ENCODE measurements at places on chromosomes 6 and 20.

DNA sequence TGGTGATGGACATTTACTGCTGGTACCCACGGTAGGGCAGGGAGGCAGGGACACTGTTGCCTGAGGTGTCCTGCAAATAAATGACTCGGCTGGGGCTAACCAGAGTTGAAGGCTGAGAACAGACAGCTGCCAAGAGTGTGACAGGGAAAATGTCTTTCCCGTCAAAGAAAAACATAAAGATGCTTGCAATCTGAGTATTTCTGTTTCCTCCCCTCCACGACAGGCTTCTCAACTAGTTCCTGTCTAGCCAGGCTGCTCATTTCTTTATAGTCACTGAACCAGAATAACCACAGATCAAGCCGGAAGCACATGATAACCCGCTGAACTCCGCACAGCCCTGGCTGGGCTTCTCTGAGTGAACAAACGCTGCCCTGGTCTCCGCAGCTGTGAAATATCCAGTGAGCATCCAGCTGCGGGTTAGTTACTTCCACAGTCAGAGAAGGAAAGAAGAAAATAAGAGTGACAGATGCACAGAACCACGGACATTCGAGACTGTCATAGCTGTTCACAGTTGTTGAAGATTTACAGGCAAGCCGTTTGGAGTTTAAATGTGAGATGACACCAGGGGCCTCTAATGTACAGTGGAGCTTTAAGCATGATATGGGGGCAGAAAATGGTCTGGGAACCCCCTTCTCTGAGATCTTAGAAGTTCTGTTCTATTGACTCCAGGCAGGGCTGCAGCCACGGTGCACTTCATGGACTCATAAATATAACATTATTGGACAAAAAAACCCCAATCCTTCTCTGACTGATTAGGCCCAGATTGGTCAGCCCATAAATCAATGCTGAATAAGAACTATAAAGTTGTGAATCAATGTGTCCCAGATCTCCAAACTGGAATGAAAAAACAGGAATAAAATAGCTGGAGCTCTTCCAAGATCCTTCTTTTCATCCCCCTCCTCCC is 299.9 kb upstream of the SUPT3H start:
- peak; percentile 61 for DNase-seq

DNA sequence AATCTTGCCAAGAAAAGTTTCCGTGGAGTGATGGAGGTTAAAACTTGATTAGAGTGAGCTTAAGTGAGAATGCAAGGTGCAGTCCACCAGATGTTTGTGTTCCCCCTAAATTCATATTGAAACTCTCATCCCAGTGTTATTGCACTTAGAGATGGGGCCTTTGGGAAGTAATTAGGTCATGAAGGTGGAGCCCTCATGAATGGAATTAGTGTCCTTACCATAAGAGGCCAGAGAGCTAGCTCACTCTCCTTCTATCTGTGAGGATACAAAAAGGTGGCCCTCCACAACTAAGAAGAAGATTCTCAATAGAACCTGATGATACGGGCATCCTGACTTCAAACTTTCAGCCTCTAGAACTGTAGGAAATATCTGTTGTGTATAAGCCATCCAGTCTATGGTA is 258.6 kb downstream of the GRIK2 start:
- DNase-seq = no peak

DNA sequence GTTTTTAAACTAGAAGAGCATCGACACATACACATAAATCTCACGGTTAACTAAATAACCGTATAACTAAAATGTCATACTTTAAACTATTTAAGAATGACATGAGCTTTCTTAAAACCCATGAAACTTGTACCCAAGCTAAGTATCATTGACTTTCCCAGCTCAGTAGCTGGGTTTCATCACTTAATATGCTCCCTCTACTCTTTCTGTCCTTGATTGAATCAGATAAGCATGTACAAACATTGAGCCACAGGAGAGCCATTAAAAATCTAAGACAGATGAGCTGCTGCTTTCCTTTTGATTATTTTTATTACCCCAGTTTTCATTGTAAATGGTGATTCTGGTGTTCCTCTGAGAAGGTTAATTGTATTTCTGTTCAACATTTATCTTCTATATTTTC is 115.8 kb downstream of the FOXO3 start:
- DNase-seq = no peak

GRCh38 chr6:161068321-161068741 is 76.8 kb downstream of the MAP3K4 start:
- no peak for DNase-seq

DNA sequence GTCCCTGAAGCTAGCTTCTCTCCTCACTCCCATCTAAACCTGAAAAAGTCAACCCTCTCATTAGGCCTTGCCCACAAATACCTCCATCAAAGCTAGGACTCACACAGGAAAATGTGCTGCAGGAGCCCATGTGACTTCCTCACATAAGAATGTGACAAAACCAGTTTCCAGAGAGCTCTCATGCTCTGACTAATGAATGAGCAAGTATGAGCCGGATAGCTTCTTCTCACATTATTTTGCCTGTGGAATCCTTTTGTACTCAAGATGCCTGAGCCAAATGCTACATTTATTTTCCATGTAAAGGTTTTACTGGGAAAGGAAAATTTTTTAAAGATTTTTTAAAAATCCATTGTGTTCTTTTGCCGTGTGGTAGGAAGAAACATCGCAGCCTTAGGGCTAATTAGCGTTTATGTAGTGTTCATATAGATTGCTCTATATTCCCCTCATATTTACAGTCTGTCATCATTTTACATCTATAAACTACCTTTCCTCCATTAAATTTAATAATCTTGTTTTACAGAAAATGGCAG is 68.6 kb upstream of the CCN6 start:
- DNase-seq = peak; percentile 42

- no peak for DNase-seq
Measured at GRCh38 chr6:165962366-165962765, 205.3 kb downstream of the TBXT start.

DNA sequence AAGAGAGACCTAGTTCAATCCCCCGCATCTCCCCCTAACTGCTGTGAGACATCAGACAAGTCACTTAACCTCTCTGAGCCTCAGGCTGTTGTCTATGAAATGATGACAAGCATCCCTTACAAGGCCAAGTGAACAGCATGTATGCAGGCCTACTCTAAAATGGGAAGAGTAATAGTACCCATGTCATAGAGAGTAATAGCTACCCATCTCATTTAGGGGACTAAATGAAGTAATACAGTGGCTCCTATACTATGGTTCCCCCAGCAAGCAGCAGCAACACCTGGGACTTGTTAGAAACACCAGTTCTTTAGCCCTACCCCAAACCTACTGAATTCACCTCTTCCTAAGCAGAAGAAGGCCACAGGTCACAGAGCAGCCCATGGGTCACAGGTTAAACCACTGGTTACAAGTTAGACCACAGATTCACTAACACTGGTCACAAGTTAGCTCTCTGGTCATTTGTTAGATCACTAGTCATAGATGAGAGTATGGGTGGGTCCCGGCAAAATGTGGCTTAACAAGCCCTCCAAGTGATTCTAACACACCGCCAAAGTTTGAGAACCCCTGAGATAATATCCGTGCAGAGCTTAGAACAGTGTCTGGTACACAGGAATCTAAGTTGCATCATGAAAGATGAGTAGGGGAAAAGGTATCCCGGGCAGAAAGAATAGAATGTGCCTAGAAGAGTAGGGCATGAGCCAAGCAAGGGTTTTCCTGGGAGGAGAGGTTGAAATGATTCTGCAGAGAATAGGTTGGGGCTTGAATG is 1.4 kb downstream of the DEFB124 start:
- DNase-seq = no peak

DNA sequence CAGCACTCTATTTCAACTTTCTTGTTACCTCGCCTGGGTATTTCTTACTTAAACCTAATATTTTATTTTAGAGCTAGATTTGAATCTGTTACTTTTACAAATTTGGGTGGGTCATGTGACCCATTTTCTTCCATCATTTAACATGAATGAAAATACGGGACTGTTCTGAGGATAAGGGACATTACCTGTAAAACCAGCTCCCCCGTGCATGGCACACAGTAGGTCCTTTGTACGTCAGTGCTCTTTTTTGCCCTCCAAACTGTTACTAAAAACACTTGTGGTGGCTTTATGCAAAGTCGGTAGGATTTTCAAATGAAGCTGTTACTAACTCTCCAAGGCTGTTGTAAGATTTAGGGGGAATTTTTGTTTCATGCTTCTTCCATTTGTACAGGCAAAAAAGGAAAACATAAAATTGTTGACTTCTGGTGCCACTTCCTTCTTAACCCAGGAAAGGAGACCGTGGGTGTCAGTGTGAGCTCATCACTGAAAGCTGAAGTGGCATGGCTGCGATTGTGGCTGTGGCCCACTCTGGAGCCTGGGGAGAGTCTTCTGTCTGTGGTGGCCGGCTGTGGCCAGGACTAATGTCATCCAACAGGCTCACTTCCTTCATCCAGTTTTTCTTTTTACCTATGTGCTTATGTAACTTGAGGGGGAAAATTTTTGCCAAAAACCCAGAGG is 40.2 kb upstream of the PXDC1 start:
- DNase-seq = no peak

DNA sequence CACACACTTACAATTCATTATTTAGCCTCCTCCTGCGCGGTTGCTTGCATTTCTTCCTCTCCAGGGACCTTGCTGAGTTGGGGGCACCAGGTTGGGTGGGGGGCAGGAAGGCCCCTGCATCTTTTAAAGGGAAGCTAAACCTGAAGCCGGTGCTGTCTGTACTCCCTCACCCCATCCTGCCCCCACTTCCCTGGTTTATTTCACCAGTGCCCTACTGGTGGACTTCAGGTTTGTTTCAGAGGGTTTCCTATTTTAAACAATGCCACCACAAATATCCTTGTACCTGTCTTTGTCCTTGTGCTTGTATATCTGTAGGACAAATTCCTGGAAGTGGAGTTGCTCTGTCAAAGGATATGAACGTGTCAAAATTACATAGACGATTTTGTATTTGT is 21.0 kb downstream of the PTK7 start:
- no peak for DNase-seq

DNA sequence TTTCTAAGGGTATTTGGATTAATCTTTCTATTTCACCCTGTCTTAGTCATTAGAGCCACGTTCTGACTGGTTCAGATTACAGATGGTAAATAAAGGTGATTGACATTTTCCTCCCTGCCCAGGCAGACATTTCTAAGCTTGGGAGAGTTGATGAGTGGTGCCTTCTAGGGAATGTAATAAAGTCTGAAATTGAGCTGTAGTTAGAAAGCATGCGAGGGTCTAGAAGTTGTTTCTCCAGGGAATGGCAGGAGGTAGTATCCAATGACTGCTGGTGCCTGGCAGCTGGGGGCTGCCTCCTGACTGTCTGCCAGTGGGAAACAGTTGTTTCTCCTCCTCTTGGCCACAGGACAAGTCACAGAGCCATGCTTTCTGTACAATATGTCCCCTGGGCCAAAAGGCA is 14.6 kb downstream of the EDN3 start:
- no peak for DNase-seq

DNA sequence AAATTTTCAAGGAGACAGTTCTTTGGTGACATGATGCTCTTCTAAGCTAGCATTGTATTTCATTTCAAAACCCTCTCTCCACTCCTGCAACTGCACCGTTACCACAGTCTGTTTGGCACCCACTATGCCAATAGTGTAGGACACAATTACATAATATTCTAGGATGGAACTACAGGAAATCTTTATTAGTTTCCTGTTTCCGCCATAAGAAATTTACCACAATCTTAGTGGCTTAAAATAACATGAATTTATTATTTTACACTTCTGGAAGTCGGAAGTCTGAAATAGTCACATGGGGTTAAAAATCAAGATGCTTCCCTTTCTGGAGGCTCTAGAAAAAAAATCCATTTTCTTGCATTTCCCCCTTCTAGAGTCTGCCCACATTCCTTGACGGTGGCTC is 733.1 kb downstream of the HDGFL1 start:
- no peak for DNase-seq

DNA sequence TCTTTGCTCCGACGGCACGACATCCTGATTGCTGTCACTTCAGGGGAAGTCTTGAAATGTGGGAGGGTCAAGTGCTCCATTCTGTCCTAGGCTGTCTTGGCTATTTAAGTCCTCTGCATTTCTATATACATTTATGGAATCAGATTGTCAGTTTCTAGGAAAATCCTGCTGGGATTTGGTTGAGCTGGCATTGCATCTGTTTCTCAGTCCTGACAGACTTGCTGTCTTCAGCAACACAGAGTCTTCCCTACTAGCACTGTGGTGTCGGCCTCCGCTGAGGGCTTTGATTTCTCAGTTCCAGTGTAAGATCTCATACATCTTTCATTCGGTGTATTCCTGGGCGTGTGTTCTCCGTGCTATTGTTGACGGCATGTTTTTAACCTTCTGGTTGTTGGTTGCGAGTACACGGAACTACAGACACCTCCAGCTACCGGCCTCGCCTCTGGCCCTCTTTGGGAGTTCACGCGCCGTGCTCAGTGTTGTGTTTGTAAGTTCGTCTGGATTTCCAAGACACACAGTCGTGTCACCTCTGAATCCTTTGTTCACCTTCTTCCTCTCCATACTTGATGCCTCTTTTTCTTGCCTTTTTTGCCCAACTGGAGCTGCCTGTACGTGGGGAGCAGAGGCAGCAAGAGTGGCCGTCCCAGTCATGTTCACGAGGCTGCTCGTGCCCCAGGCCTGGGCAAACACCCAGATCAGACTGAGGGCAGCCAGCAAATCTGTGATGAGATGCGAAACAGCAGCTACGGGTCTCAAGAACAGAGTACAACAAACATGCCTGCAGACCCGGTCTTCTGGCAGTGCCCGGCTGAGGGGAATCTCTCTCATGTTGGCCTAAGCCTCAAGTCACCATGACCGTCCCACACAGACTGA is 92.8 kb downstream of the TAF4 start:
- no peak for DNase-seq

GRCh38 chr6:40343318-40343876 is 243.8 kb downstream of the LRFN2 start:
- DNase-seq = no peak

- DNase-seq = no peak
Measured at GRCh38 chr6:2221726-2222274, 23.6 kb downstream of the GMDS start.

- no peak for DNase-seq
Measured at GRCh38 chr6:142893088-142893487, 51.9 kb downstream of the HIVEP2 start.

- DNase-seq = no peak
Measured at GRCh38 chr6:27667016-27667656, 194.2 kb upstream of the ZNF184 start.

DNA sequence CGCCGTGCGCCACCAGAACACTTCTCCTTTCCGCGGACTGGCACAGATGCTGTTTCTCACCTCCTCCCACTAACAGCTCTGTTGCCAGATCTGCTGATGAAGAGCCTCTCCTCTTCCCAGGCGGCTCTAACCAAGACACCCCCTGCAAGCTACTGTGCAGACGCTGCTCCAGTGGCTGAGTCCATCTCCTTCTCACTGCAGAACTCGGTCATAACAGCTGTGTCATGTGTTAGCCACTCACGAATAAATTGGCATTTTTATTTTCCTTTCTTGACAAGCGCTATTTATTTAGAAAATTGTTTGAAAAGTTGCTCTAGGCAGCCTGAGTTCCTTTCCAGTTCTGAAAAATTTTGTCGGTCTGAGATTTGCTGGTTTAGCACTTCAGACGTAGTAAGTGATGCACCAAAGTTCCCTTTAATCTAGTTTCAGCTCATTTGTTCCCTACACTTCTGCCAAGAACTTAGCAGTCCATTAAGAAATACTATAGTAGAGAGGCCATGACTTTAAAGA is 12.8 kb upstream of the PLEKHG1 start:
- no peak for DNase-seq

All from CD4-positive, alpha-beta T cell treated with Interleukin-4 for 1 hour (primary cell).